ENCODE measurements at places on chromosomes 2 and 18. TPM values are rescaled to one million over a fixed set of nuclear protein-coding genes. Genes with fewer than 3 reads are reported as not detected.

GRCh38 chr2:50315336-50315735, 716.6 kb downstream of the NRXN1 start:
- DNase-seq: no peak

ZNF804A gene
- total RNA-seq: not detected

KLHL41 gene
- not detected for total RNA-seq

EHBP1 gene
- 16.7 TPM for total RNA-seq

SLC9A4 gene
- total RNA-seq: not detected

STPG4 gene
- total RNA-seq: not detected

ABCB6 gene
- total RNA-seq: 3.5 TPM

MYO3B gene
- total RNA-seq: not detected

TUBA3E gene
- not detected for total RNA-seq
